ENCODE measurements at places on chromosomes 6 and 20. TPM values are rescaled to one million over a fixed set of nuclear protein-coding genes. Genes with fewer than 3 reads are reported as not detected.

Gene BANF2
- not detected for total RNA-seq

DNA sequence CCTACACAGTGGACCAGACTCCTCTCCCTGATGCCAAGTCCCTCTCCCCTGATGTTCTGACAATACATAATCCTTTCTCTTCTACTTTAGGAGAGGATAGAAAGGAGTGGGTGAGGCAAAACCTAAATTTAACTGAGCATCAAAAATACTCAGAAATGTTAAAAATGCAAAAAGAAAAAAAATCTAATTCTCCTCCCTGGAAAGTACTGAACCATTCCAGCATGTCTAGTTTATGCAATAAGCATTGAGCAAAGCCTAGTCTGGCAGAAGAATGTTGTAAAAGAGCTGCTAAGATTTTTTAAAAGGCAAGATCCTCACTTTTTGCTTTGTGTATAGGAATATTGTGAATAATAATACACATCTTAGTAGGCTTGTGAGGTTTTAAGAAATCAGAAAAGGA is 116.6 kb upstream of the STXBP5 start:
- no peak for DNase-seq

DNA sequence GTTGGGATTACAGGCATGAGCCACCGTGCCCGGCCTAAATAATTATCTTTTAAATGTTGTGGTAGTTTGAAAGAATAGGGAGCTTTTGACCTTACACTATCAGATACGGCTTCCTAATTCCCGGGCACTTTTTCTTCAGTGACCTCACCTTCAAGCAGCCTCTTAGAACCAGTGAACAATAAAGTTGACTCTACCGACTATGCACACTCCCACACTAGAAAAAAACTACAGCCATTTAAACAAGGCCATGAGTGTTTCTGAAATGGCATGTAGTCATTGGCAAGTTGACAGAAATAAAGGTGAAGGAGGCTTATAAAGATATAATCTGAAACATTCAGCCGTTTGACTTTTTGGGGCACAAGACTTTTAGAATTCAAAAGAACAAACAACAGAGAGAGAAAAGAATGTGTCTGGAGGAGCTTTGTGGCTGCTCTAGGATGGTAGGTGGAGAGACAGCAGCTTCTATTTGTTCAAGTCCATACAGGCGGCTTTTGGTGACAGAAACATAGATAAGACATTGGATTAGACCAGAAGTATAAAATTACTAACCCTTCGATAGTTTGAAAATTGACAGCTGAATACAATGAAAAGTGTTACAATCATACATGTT is 75.2 kb downstream of the GJA1 start:
- DNase-seq = no peak

DNA sequence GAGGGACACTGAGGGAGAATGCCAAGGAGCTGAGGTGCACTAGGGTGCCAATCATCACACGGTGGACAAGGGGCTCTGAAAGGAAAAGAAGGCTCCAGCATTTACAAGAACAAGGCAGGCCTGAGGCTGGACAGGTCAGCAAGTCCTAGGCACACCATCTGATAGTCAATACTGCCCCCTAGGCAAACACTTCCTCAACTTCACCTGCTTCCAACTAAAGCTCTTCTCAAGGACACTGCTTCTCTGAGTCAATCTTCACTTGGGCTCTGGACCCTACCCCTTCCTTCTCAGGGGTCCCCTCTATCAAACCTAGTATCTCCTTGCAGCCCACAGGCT is 37.7 kb upstream of the SLC4A11 start:
- DNase-seq = peak; percentile 56

GRCh38 chr6:125507987-125508655 is 206.4 kb upstream of the HDDC2 start:
- DNase-seq = no peak

DNA sequence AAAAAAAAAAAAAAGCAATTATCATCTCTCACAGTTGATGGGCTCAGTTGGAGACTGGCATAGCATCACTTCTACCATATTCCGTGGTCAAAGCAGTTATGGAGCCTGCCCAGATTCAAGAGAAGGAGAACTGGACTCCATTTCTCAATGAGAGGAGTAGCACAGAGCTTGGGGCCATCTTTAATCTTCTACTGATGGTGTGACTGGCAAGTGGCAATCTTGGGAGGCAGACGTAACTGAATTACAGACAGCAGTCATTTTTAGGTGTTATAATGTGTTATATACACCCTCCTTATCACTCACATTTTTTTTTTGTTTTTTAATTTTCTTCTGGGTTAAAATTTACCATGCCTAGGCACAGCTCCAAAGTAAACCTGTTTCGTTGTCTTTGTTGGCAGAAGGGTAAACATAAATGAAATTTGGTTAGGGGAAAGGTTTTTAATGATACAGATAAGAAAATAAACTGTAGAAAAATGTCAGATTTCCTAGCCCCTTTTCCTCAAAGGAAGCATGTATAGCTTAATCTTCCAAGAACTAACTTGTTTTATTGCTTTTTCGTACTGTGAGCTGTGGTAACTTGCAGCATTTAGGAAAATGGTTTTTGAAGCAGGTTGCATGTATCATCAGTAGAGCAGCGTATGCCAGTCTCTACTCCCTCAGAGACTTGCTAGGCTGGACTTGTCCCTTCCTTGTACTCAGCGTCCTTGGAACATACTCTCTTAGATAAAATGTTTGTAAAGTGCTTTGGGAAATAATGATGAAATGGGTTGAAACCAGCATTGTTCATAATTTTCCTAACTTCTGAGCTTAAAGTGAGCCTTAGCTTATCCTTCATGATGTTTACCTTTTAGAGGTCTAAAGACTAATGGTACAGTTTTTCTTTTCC is 25.7 kb downstream of the ZFAND3 start:
- no peak for DNase-seq

DNA sequence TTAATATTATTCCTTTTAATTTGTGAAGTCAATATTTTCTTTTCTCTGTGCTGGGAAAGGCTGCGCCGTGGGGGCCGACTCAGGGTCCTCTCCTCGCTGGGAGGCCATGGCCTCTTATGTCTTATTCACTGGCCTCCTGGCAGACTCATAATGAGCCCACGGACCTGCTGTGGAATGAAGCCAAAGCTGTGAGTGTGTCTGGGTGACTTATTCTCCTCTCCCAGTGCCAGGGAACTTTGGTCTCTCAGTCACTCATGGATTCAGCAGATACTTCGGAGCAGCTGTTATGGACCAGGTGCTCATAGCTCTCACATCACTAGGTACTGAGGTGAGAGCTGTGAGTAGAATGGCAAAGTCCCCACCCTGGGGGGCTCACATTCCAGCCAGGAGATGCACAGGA is 297.6 kb downstream of the CDH26 start:
- no peak for DNase-seq

DNA sequence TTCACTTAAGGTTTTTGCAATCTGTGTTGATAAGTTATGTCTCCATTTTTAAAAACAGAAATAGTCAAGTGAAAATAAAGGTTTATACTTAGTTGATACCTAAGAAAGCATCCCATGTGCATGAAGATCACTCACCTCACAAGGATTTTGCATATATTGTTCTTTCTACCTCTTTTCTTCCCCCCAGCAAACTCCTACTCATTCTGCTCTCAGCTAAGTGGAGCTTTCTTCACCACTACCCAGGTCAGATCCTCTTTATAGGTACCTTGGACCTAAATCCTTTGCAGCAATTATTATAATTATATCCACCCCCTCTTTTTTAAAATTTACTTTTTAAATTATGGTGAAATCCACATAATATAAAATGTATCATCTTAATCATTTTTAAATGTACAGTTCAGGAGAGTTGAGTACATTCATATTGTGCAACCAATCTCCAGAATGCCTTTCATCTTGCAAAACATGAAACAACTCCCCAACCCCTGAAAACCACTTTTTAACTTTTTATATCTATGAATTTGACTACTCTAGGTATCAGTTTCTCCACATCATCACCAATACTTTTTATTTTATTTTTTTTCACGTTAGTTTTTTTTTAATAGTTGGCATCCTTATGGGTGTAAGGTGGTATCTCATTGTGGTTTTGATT is 9.3 kb upstream of the BACH2 start:
- no peak for DNase-seq

GRCh38 chr6:49202924-49203536 is 260.0 kb downstream of the MMUT start:
- no peak for DNase-seq

GRCh38 chr20:44354979-44355497 is 461 bp upstream of the HNF4A start:
- DNase-seq = no peak

GRCh38 chr6:163054641-163055040 is 326.9 kb downstream of the PACRG start:
- DNase-seq = no peak

Gene SYCP2L
- total RNA-seq = 3.5 TPM

DNA sequence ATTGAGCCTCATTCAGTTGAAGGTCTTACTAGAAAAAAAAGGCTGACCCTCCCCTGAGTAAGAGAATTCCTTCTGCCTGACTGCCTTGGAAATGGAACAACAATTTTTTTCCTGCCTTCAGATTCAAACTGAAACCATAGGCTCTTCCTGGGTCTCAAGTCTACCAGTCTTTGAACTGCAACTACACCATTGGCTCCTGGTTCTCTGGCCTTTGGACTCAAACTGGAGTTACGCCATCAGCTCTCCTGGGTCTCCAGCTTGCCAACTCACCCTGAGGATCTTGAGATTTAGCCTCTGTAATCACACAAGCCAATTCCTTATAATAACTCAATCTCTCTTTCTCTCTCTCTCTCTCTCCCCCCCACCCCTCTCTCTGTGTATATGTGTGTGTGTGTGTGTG is 36.0 kb upstream of the SNX9 start:
- no peak for DNase-seq

Gene TFEB
- total RNA-seq = 2.4 TPM

Gene TAGAP
- total RNA-seq = not detected

DNA sequence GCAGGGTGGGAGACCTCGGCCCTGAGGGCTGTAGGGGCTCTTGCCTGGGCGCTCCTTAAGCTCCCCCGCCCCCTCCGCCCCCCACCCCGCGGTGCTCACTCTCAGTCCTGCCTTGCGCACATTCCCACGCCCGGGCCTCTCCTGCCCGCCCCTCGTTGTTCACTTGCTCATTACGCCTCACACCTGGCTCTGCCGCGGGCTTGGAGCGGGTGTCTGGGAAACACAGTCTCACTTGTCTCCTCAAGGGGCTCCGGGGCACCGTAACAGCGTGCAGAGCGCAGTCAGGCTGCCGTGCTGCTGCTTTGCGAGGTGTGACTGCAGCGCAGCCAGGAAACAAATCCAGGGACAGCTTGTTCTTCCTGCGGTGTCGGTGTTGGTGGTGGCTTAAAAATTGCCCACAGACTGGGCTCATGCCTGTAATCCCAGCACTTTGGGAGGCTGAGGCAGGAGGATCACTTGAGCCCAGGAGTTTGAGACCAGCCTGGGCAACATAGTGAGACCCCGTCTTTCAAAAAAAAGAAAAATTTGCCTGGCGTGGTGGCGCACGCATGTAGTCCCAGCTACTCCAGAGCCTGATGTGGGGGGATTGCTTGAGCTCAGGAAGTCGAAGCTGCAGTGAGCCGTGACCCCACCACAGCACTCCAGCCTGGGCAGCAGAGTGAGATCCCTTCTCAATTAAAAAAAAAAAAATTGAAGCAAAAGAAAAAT is 4.6 kb downstream of the NPBWR2 start:
- DNase-seq = peak; percentile 74

Gene ID4
- 14.0 TPM for total RNA-seq

DNA sequence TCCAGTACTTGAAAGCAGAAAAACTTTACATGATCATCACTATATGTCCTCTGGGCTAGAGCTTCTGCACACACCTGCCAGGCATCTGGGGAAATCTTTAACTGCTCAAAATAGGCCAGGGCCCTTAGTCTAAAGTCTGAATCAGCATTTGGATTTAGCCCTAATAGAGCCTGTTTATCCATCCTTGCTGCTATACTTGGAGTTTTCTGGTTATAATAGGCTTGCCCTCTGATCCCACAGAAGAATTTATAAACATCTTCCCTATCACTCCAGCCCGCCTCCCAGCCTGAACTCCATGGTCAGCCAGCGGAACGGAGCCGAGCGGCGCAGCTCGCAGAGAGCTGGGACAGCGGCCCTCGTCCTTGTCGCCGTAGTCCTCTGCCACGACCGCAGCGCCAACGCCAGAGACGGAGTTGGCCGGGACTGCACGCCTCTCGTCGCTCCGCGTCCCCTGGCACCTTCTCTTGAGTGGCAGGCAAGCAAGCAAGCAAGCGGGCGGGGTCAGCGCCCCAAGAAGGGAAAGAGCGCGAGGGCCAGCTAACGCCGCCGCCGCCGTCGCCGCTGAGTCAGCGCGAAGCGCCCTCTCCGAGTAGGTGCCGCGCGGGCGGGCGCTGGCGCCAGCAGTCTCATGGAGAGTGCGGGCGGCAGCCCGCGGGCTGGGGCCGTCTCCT is 25.4 kb upstream of the ASIP start:
- peak; percentile 90 for DNase-seq

- DNase-seq = no peak
Measured at GRCh38 chr6:26465776-26466175, 8.0 kb downstream of the BTN2A1 start.
